ENCODE measurements at places on chromosomes 6 and 20.

DNA sequence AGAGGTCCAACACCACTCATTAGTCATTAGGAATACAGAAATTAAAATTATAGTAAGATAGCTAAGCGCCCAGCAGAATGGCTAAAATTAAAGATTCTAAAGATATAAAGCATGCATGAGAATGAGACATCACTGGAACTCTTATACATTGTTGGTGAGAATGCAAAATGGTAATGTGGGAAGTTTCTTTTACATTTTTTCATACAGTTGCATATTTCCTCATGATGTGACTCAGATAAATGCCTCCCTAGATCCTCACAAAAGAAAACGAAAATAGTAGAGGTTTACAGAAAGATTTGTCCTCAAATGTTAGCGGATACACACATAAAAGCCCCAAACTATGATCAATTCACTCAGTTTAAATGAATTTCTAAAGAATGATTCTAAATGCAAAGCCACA, 633.7 kb upstream of the GJE1 start:
- no peak for DNase-seq

- DNase-seq = no peak
Measured at GRCh38 chr6:128899341-128900050, 16.6 kb downstream of the LAMA2 start.

DNA sequence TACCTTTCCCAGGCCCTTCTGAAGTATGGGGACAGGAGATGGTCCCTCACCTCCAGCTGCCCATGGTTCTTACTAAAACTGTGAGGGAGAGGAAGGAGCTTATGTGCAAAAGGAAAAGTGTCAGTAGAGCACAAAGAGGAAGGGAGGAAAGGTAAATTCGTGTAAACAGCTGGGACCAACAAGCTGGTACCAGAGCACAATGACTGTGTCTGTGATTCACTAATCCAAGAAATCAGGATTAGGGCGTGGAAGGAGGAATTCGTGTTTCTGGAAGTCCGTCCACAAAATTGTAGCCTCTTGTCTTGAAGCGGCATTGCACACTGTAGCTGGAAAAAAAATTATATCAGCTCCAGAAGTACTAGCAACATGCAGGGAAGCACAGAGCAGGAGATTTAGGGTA, 129.0 kb upstream of the RREB1 start:
- DNase-seq = no peak

DNA sequence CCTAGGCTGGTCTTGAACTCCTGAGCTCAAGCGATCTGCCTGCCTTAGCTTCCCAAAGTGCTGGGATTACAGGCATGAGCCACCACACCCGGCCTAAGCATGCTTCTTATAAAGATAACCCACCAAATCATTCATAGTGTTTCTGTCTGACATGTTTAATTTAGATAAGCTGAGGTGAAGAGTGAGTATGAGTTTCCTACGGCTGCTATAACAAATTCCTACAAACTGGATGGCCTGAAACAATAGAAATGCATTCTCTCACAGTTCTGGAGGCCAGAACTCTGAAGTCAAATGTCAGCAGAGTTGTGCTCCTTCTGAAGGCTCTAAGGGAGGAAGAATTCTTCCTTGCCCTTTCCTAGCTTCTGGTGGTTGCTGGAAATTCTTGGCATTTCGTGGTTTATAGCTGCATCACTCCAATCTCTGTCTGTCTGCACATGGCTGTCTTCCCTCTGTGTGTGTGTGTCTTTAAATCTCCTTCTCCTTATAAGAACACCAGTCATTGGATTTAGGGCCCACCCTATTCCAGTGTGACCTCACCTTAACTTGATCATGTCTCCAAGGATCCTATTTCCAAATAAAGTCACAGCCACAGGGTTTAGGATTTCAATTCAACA, 29.9 kb downstream of the MAPK13 start:
- no peak for DNase-seq

DNA sequence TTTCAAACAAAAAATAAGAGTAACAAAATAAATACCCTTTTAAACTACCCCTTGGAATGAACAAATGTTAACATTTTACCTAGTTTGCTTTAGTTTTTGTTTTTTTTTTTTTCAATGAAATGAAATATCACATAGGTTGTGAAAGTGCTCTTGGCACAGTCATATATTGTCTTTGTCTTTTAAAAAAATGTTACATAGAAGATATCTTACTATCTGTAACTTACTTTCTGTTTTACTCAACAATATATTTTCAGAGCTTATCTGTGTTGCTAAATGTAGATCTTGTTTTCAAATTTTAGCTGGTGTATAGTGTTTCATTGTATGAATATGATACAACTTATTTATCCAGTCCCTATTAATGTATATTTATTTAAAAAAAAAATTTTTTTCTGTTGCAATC, 8.6 kb downstream of the CEP57L1 start:
- no peak for DNase-seq

- DNase-seq = no peak
Measured at GRCh38 chr20:46646659-46647380, 4.4 kb downstream of the SLC13A3 start.

GRCh38 chr6:149754548-149754947, 5.0 kb downstream of the PCMT1 start:
- DNase-seq = no peak

DNA sequence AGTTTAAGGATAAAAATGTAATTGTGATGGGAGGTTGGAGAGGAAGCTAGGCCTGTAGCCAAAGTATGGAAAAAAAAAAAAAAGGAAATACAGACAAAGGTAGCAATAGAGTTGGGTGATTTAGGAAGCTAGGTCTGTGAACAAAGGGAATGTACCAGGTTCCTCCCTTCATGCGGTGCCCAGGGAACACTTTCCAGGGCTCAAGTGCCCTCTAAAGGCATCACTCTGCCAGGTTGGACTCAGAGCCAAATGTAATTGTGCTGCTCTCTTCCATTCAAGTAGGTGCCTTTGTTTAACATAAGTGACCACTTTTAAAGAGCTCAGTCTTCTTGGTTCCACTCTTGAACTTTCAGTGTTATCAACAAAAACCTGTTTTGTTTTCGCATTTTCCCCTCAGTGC, 159.7 kb upstream of the AHI1 start:
- no peak for DNase-seq

DNA sequence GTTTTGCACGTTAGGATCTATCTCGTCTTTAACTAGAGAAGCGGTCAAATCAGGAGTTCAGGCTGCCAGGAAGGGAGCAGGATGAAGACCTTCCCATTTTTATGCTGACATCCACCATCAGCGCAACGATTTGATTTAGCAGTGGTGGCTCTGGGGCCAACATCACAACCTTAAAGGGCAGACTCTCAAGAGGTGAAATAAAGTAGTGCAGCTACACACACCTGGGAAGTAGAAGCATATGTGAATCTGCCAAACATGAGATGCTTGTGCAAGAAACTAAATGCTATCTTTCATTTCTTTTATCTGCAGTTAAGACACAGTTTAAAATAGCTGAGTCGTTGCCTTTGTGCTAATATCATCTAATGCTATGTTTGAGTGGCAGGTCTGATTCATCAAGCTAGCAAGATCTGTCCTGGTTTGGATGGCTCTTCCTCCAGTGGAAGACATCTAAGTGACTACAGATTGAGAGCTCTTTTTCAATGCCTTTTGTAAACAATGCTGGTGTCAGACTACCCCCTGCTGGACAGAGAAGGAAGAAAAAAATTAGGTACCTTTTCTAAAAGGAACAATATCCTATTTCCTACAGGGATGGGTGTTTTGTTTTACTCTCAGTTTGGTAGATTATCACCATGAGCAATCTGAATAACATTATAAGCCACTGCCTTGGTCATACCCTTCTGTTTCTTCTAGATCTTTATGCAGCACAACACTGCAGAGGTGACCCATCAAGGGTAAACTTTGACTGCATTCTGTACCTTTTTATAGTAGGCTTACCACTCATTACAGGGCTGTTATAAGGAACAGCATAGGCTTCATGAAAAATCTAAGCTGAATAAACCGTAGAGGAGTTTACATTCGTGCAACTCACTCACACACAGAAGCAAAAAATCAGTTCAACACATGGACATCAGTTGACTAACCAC, 171.6 kb upstream of the FBXL4 start:
- DNase-seq = peak; percentile 30

DNA sequence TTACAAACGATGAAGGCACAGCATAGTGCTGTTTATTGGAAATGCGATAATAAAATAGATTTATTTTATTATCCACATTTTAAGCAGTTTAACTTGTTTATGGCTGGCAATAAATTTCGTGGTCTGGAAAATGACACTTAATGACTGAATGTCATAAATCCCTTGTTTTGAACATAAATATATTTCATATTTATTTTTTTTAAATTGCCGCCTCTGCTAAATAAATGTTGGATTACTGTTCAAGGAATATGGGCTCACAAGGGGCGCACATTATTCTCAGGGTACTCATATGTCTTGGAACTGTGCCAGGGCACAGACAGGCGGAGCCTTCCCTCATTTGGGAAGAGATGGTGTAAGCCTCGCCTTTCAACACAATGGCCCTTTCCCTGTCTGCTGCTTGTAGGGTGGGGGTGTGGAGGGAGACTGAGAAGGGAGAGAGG, 134.3 kb downstream of the PXDC1 start:
- DNase-seq = no peak

- DNase-seq = peak; percentile 40
Measured at GRCh38 chr6:44452725-44453124, 65.2 kb downstream of the CDC5L start.

DNA sequence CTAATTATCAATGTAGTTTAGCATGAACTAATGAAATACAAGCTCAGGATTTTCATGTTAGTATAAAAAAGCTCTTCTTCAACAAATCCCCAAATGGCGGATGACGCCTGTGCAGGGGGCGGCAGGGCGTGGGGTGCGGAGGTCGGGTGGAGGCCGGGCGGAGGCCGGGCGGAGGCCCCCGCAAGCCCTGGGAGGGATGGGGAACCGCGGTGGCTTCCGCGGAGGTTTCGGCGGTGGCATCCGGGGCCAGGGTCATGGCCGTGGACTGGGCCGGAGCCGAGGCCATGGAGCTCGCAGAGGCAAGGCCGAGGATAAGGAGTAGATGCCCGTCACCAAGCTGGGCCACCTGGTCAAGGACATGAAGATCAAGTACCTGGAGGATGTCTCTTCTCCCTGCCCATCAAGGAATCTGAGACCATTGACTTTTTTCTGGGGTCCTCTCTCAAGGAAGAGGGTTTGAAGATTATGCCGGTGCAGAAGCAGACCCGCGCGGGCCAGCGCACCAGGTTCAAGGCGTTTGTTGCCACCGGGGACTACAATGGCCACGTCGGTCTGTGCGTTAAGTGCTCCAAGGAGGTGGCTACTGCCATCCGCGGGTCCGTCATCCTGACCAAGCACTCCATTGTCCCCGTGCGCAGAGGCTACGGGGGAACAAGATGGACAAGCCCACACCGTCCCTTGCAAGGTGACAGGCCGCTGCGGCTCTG, 10.4 kb upstream of the EIF2S2 start:
- no peak for DNase-seq

DNA sequence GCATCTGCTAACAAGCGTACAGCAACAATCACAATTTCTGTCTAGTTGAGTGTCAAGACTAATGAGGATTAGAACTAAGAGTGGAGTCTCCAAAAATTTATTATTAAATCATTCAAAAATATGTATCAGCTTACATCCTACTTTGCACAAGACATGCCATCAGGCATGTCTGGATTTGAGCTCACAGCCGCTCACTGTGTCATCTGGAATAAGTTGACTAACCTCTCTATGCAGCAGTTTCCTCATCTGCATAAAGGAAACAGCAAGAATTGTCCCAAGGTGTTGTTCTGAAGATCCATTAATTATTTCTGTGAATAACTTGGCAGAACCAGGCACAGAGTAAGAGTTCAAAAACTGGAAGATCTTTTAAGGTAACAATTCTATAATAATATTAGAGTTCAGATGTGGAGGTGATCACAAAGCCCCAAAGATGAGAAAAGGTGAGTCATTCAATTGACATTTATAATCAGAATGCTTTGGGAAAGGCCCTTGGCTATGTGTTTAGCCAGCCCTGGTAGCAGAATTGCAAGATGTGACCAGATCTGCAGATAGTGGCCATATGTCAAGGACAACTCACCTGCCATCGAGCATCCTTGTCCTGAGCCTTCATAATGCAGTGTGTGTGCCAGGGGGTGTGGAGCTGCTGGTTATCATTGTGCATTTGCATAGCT, 264.0 kb downstream of the FOXA2 start:
- DNase-seq = no peak

DNA sequence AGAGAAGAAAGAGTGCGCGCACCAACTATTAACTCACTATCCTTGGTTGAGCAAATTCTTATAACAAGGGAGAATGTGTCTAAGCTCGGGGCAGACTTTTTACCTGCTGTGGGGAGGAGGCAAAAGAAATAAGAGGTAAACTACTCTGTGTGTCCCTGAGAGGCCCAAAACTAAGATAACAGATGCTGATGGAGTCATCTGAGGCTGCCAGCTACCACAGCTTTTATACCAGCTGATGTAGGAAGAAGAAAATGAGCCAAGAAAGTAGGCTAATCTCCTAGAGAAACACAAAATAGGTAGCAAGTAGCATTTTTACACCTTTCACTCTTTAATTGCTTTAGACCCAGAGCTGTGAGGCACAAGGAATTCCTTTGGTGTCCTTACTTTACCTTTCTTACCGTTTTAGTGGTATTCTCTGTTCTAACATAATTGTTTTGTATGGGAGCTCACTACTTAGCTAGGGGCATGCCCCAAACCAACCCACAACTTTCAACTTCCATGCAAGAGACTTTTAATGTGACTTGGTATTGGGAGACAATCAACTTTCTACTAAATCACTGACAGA, 27.8 kb upstream of the PIM1 start:
- DNase-seq = no peak

Data from urothelium cell line (cell line).